Caudate nucleus (tissue), 63 donors: ENCODE measurements at places on chromosomes 5 and 9.

- no peak for DNase-seq
These were observed 179.3 kb upstream of the MVB12B start for GRCh38 chr9:126147186-126147935.

- DNase-seq = peak; percentile 5
These were observed 54.9 kb downstream of the WDR41 start for GRCh38 chr5:77437194-77437593.

GRCh38 chr9:124695280-124695890 is 75.7 kb downstream of the NR6A1 start:
- DNase-seq = no peak

DNA sequence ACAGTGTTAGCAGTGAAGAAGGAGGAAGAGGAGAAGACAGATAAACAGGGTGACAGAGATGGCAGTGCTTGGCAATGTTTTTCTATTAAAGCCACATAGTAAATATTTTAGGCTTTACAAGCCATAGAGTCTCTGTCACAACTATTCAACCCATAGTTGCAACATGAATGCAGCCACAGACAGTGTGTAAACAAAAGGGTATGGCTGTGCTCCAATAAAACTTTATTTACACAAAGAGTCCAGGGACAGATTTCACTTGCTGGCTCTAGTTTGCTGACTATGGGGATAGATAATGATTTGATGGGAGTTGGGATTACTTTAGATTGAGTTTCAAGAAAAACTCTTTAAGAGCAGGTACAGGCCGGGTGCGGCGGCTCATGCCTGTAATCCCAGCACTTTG is 224.8 kb upstream of the SEMA6A start:
- DNase-seq = no peak

DNA sequence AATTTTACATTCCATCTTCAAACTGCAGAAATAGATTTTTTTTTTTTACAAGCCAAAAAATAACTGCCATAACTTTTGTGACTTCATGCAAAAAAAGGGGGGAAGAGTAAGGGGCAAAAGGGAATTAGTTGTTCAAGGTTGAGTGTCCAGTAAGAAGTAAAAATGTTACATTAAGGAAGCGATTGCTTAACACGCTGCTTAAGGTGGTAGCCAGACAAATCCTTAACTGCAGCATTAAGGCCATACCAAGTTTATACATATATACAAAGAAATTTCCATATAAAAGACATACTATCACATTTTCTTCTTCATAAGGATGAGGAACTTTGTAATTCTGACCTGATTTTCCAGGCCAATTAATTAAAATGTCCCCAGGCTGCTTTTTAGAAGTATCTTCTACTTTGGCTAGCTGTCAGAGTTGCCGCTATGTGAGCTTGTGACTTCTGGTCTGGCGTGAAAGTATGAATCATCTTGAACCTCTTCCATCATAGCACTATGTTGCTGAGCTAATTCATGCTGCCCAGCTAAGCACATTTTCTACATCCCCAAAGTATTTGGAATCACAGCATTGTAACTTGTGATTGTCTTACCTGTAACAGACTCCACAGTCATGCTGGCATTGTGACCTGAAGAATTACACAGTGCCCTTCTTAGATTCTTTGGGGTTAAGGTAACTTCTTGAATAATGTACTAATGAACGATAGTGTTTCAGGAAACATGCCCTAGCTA is 40.0 kb downstream of the G3BP1 start:
- DNase-seq = no peak

GRCh38 chr5:36215910-36216309 is 25.8 kb downstream of the NADK2 start:
- no peak for DNase-seq

DNA sequence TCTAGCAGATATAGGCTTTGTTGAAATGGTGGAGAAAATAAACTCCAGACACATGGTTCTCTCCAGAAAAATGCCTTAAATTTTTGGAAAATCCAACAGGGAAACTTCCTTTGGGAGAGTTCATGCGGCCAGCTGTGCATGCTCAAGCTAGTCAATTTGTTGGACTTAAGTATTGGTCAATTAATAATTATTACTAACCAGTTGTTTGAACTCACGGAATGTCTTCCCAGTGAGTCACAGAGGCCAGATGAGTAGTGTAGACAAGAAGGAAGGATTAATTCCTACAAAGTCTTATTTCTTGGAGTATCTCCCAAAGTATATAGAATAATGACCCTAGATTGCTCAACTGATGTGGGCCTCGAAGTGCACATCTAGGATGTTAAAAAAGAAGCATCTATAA is 103.6 kb downstream of the MACIR start:
- DNase-seq = no peak

DNA sequence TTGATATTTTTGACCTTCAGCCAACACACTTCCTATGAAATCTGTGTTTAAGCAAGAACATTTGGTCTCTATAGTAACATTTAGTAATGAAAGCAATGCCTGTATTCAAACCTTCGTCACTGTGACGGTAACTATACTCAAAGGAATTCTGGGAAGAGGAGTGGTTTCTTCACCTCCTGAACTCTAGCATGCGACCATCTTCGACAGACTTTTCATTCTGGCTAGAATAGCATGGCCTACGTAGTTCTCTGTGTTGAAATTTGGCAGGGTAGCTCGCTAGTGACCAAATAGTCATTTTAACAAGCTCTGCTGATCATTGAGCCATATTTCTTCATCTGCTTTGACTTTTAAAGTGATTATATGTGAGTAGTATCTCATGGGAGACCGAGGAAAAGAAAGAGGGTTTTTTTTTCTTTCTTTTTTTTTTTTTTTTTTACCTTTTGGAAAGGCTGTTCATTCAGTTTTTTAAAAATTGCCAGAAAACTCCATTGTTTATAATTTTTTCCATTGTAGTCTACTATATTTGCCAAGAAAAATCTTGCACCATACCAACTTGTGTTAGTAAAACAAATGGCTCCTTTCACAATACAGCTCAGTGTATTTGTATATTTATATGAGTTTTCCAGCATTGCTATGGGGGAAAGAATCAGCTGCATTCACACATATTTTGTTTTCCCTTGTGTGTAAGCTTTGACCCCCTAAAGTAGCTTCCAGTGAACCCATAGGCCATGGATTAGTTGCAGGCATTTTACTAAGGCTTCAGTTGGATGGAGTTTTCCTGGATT is 166.8 kb downstream of the NNT start:
- DNase-seq = no peak

GRCh38 chr5:37086466-37087173 is 162.6 kb downstream of the CPLANE1 start:
- no peak for DNase-seq

- DNase-seq = no peak
These were observed 164.3 kb upstream of the KLF9 start for GRCh38 chr9:70578720-70579119.

DNA sequence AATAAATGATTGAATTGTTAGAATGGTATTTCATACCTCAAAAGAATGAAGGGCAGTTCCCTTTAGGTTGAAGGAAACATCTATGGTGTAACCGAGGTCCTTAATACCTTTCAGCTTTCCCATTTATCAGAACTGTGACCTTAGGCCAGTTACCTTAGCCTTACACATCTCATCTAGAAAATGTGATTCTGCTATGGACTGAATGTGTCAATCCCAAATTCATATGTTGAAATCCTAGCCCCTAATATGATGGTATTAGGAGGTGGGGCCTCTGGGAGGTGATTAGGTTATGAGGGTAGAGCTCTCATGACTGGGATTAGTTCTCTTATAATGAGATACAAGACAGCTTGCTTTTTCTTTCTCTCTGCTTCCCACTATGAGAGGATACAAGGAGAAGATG is 441.9 kb downstream of the PLK2 start:
- no peak for DNase-seq

DNA sequence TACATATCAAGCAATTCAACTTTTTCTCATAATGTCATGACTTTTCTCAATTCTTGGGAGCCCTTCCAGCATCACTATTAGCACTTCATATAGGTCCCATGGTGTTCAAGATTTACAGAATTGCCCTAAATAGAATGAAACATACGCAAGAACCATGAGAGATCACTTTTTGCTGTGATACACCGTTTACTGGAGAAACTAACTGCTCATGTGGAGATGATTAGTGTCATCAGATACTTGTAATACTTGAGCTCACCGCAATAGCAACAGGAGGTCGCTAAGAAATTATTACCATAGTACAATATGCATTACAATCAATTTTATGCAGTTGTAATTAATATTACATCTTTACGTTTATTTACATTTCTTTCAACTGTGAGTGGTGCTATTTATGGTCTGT is 4.8 kb upstream of the PCSK5 start:
- DNase-seq = no peak

DNA sequence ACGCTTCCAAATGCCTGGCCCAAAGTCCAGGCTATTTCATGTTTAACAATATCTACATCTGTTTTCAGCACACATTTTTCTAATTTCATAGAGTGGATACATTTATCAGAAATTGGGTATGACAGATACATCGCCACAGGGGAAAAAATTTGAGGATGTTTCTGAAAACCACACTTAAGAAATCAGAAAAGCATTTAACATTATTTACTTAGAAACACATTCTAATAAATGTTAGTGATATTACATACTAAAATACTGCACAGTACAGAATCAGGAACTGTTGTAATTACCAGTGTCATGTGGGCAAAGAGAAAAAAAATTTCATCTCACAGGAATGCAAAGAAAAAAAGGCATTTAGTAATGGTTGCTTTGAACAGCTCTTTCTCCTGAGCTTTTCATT is 310.5 kb upstream of the KIF2A start:
- no peak for DNase-seq

GRCh38 chr5:56024810-56025150 is 30.0 kb upstream of the IL6ST start:
- DNase-seq = no peak

GRCh38 chr5:151885138-151885908 is 39.3 kb downstream of the GLRA1 start:
- no peak for DNase-seq

GRCh38 chr9:105168870-105169319 is 75.6 kb upstream of the SLC44A1 start:
- DNase-seq = no peak

DNA sequence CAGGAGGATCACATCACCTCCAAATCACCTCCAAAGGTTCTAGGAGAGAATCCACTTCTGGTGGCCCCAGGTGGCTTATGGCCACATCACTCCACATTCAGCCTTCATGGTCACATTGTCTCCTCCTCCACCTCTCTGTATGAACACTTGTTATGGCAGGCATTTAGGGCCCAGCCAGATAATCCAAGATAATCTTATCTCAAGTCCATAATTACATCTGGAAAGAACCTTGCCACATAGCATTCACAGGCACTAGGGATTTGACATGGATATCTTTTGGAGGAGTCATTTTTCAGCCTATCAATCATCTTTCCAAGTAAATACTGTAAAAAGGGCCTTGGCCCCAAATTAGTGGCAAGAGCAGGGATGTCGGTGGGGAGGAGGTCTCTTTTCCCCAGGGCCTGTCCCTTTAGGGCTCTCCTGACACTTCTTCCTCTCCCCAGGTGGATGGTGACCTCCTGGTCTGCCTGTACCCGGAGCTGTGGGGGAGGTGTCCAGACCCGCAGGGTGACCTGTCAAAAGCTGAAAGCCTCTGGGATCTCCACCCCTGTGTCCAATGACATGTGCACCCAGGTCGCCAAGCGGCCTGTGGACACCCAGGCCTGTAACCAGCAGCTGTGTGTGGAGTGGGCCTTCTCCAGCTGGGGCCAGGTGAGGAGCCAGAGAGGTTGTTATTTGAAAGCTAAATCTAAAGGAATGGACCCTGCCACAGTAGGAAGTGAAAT is 140.9 kb downstream of the SAXO1 start:
- DNase-seq = no peak

GRCh38 chr5:168176941-168177340 is 114.5 kb upstream of the WWC1 start:
- no peak for DNase-seq

- no peak for DNase-seq
These were observed 32.6 kb downstream of the ADAMTS2 start for GRCh38 chr5:179312557-179313235.

- no peak for DNase-seq
These were observed 7.3 kb downstream of the BRD3 start for GRCh38 chr9:134060546-134060945.

DNA sequence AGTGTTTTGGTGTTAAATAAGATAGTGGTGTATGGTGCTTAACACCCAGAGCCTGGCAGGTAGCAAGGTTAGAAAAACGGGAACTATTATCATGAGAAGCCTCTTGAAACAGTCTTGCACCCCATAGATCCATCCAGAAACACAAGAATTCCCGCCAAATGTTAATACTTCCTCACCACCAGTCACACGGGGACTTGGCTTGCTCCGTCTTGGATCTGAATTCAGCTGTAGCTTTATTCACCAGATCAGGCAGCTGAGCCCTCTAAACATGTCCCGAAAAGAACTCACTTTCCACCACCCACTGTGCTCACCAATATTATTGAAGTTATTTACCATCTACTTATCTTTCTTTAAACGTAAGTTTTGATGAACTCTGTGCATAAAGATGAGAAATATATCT is 101.6 kb upstream of the PTPN3 start:
- DNase-seq = no peak

GRCh38 chr9:133576031-133576874 is 32.9 kb downstream of the FAM163B start:
- DNase-seq = no peak

DNA sequence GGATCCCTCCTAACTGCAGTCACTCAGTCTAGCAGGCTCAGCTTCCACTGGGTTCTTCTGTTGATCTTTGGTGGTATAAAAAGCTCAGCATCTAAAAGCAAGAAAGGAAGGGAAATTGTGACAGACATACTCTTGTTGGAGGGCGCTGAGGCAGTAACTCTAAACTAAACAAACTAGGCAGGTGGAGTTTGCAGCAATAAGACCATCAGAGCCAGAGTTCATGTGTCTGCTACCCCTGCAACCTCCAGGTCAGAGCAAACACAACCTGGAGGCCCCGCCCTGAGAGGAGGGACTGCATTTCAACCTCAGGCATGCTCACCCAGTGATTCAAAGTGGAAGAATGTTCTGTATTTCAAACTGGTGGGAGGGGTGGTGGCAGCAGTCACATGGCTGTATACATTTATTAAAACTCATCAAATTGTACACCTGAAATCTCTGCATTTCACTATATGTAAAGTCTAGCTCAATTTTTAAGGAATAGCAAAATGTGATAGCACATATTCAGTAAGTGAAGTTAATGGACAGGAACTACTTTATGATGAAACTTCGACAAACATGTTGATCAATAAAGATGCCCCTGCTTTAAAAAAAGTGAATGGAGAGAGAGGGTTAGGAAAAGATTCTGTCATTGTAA is 7.1 kb downstream of the ACTL7A start:
- no peak for DNase-seq
